ENCODE measurements at places on chromosomes 11 and 22.

DNA sequence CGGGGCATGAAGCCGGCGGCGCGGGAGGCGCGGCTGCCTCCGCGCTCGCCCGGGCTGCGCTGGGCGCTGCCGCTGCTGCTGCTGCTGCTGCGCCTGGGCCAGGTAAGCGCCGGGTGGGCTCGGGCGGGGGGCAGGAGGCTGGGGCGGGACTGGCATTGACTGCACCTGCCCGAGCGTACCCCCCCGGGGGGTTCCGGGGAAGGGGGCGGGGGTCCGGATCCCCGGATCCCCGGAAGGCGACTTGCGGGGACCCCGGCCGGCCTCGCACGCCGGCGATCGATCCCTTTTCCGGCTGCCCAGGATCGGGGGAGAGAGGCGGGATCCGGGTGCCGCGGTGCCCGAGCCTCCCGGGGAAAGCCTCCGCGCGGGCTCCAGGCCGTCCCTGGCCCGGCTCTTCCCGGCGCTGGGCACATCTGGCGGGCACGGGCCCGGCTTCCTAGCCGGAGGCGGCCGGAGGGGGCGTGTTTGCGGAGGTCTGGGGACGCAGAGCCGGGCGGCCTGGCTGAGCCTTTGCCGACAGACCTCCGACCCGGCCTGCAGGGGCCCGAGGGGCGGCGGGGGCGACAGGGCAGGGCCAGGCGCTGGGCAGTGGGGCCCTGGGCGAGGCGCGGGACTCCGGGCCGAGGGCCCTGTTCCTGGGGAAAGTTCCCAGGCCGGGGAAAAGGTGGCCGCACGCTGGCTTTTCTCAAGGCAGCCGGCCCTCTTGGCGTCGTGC is 705 bp downstream of the PTPRJ start:
- no peak for DNase-seq

GRCh38 chr11:2305788-2306451 is 4.1 kb downstream of the TSPAN32 start:
- DNase-seq, result no peak

DNA sequence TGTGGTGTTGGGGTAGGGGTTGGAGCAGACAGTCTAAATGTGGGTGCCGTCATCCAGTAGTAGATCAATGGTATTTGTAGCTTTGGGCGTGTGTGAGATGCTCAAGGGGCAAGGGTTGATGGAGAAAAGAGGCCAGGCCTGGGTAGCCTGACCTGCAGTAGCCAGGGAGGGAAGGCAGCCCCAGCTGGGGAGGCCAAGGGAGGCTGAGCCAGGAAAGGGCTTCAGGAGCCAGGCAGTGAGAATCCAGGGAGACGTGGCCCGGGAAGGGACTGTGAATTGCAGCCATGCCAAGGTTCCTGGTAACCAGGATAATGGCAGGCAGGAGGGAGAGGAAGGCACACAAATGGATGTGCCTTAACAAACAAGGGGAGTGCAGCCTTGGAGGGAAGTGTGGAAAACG is 2.5 kb upstream of the DERL3 start:
- no peak for DNase-seq

DNA sequence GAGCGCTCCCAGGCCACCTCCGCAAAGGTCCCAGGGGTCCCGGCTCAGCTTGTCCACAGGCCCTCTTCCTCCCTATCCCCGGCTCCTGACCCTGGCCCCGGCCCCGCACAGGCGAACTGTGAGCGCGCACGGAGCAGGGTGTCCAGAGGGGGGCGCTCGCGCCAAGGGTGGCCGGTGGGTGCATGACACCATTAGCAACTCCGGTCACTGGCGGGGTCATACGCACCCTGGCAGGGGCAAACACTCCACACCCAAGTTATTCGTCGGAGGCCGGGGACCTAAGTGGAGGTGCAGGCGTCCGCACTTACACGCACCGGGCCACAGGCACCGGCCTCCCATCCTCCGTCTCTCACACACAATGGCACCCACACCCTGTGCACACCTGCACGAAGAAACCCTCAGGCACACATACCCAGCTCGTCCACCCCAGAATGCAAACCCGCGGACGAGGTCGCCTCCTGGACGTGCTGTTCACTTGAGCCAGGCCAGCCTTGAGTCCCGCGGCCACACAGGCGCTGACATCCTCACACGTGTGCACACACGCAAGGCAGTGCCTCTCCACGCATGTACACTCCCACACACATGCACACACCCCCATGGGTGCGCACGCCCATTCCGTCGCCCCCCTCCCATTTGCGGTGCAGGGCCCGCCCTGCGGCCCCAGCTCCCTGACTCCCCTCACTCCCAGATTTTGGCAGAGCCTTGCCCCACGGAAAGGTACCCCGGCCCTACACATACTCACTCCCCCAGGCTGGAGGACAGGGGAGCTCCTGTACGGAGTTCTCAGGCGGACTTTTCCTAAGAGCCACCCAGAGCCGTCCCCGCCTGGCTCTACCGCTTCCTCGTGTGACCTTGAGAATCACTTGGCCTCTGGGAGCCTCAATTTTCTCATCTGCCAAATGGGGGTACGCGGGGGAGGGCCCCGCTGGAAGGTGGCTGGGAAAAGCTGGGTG is at the start of gene RASGRP2:
Gene RASGRP2 (minus strand): TSS at position 552 of the 953 bp plus-strand sequence. CDS start 1,276 bp downstream, outside the sequence.
- peak; percentile 79 for DNase-seq

- no peak for DNase-seq
These were observed 67.1 kb upstream of the GRAMD1B start for GRCh38 chr11:123362941-123363340.

GRCh38 chr11:117107701-117108590 is 9.7 kb upstream of the SIK3 start:
- DNase-seq, result no peak

DNA sequence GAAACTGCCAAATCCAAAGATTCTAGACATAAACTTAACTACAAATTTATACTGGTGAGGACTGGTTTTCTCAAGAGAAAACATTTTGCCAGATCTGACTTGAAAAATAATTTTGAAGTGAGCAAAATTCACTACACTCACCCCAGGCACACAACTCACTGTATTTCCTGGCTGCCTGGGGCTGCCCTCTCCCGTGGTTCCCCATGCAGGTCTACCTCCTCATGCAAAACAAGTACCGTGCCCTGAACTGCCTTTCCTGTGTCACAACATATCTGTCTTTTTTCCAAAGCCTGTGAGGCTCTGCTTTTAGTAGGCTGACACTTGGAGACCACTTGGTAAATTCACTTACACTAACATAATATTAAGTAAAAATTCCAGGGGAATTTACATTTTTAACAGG is 76.4 kb downstream of the LIF start:
- no peak for DNase-seq

GRCh38 chr22:17783312-17783711 is 9.0 kb upstream of the BID start:
- DNase-seq, result no peak

GRCh38 chr11:59963733-59964132 is at the start of gene OOSP4A:
TSS of gene OOSP4A (plus strand) at chr11:59964033. CDS start at chr11:59964033, 0 bp downstream.
- no peak for DNase-seq

- no peak for DNase-seq
These were observed 437.8 kb upstream of the CADM1 start for GRCh38 chr11:115942011-115942410.

DNA sequence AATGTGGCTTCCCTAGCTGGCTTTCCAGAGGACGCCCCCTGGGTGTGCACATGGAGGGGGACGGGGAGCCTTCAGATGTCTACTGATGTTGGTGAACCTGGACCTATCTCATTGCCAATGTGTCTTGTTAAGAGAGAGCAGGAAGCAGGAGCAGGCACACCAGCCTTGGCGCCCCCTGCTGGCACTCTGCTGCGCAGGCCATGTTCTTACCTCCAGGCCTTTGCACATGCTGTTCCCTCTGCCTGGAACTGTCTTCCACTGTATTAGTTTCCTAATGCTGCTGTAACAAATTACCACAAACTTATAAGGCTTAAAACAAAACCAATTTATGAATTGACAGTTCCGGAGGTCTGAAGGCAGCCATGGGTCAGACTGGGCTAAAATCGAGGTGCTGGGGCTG is 23.6 kb upstream of the MN1 start:
- DNase-seq, result no peak

GRCh38 chr11:112219476-112220232 is 6.6 kb upstream of the PTS start:
- DNase-seq, result no peak

- DNase-seq, result no peak
These were observed 177.8 kb downstream of the TENM4 start for GRCh38 chr11:79263001-79263400.

GRCh38 chr11:36373016-36374010 is 77.2 kb downstream of the PRR5L start:
- DNase-seq, result no peak

DNA sequence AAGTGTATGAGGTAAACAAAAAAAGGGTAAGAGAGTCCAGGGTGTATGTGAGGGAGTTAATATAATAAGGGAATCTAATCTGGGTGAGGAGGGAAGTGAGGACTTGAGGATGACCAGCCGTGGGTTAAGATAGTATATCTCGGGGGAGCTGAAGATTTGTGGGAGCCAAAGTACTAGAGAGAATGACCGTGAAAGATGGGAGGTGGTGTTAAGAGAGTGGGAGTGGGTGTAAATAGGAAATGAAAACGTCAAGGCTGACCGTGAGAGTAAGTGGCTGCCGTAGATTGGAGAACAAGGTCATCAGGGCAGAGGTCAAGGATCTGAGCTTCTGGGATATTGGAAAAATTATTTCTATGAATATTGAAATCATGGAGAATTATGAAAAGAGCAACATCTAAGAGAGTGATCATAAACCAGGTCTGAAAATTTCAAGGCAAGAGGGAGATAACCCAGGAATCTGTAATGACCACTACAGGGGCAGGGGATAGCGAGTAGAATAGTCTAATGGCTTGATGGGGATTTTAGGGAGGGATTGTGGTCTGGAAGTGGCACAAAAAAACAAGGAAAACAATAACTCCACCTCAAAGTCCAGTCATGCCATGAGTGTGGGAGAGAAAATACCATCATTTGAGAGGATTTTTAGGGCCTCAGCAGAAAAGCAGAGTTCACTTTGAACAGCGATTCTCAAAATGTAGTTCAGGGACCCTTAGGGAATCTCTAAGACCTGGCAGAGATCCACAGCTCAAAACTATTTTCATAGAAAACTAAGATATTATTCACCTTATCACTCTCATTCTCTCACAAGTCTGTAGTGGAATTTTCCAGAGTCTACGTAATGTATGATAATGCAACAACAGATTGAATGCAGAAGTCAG is 72.0 kb downstream of the PRR5L start:
- DNase-seq, result no peak

DNA sequence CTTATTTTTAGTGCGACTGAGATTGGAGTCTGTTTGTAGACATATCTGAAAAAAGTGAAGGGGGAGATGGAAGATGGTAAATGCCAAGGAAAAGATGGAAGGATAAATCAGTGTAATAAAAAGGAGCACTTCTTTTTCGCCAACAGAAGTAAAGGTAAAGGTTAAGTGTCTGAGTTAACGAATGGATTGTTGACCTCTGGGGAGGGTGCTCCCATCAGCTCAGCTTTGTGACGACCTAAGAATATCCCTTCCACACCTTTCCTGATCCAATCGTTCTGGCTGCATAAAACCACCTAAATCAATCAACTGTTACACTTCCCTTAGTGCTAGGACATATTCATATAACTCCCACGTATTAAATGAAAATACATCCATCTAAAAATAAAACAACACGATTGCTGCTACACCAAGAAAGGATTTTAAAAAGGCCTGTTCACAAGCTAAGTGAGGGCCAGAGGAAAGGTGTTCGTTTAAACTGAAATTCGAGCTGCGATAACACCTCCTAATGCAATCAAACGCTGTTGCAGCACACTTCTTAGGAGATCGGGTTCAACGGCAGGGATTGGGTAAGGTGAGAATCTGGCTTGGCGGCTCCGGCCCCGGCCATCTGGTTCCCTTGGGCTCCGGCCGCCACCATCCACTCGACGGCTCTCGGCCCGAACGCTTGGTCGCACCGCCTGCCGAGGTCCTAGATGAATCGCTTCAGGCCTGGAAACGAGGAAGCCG is 658 bp downstream of the C11orf71 start:
- DNase-seq, result no peak

- DNase-seq, result peak; percentile 95
These were observed at the start of gene LIPT2 for GRCh38 chr11:74492974-74493790. TSS of gene LIPT2 (minus strand) at chr11:74493724. CDS start at chr11:74493703, 21 bp downstream.

- no peak for DNase-seq
These were observed 54.7 kb upstream of the SLC6A5 start for GRCh38 chr11:20544603-20545237.

GRCh38 chr22:38941488-38941987 is 15.9 kb upstream of the APOBEC3A start:
- no peak for DNase-seq

DNA sequence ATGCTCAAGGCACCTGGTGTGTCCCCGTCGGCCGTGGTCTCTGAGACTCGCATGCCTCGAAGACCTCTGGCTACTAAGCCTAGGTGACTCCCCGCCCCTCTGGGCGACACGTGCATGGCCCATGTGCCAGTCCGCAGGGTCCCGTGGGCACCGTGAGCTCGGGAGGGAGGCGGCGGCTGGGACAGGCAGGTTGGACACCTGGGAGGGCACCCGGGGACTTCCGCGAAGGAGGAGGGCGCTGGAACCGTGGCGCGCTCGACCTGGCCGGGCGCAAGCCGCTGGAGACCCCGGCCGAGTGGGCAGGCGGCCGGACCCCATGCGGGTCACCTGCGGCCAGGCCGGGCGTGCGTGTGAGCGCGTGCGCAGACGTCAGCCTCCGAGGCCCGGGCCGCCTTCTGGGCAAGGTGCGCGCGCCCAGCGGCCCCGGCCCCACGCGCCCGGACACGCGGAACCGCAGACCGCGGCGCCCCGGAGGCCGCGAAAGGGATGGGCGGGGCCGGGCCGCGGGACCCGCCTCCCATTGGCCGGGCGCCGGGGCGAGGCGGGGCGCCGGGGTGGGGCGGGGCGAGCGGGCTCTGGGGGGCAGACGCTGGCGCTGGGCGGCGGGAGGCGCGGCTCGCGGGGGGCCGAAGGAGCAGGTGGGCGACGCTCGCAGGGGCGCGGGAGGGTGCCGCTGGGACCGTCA is 579 bp upstream of the RASD2 start:
- peak; percentile 49 for DNase-seq

DNA sequence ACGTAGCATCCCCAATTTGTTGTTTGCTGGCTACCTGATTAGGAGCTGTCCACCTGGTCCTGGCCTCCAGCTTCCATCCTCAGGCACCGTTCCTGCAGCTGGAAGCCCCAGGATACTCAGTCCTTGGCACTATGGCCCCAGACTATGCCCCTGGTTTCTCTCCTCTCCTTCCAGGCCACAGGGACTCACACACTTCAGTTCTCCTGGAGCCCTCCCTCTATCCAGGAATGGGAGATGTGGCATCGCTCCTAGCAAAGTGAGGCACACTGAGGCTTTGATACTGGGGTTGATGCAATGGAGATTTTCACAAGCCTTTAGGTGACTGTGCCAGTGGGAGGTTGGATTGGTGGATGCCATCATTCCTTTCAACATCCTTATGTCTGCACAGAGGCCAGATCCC is 142.8 kb upstream of the B3GAT1 start:
- no peak for DNase-seq

GRCh38 chr11:70048279-70049024 is 29.7 kb upstream of the ANO1 start:
- DNase-seq, result no peak

Measured in activated CD4-positive, CD25-positive, alpha-beta regulatory T cell (primary cell).